ENCODE measurements at places on chromosomes 4 and X.

- no peak for DNase-seq
Observed at GRCh38 chr4:93469560-93469959, 359.0 kb upstream of the ATOH1 start.

DNA sequence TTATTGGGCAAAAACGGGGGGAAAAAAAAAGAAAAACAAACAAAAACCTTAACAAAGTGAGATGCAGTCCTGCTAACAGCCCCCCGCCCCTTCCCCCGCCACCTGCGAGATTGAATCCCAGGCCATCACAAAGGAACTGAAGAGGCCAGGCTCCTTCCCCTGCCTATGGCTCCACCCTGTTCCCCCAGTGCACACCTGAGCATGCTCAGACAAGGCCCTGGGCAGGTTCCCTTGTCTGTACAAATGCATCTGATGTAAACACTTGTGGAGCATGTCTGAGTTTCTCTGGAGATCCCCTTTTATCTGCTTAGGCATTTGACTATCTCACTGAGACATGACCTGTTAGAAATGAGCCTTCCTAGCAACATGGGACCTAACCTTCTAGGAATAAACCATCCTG is 983.7 kb upstream of the PABPC4L start:
- no peak for DNase-seq

DNA sequence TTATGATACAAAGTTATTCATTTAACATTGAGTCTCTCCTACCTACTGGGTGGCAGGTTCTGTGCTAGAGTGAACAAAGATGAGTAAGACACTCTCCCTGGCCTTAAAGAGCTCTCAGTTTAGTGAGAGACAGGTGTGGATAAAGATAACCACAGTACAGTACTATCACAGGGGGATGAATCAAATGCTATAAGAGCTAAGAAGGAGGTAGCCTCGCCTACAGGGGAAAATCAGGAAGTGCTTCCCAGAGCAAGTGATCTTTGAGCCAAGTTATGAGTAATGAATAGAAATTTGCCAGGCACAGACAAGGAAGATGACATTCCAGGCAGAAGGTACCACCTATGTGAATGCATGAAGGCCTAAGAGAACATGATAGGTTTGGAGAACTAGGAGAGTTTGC is 3.4 kb upstream of the IGBP1 start:
- no peak for DNase-seq

DNA sequence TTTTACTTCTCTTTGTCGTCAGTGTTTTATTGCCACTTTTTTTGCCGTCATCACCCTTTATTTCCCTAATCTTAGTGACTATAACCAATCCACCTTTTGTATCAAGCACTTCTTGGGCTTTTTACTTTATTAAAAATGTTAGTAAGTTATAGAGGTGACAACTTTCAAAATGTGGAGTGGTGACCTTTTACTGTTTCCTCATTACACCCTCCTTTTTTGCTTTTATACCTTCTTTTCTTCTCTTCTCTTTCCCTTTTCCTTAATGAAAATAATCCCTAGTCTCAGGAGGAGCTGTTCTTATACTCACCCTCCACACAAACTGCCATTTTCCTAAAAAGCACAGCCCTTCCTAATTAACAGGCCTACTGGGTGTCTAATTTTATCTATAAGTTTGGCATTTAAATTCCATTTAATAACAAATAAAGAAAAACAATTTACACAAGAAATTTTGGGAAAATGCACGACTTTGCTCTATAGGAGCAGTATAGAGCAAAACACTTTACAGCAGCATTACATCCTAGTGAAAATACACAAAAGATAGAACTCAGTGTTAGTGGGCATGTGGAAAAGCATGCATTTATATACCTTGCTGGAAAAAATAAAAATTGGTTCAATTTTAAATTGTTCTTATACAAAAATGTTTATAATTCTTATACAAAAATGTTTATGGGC is 27.3 kb downstream of the BBS12 start:
- no peak for DNase-seq

- DNase-seq, result peak; percentile 21
Observed at GRCh38 chr4:89158884-89159503, 47.7 kb downstream of the TIGD2 start.

GRCh38 chr4:81694176-81694913 is 222.6 kb upstream of the RASGEF1B start:
- no peak for DNase-seq

DNA sequence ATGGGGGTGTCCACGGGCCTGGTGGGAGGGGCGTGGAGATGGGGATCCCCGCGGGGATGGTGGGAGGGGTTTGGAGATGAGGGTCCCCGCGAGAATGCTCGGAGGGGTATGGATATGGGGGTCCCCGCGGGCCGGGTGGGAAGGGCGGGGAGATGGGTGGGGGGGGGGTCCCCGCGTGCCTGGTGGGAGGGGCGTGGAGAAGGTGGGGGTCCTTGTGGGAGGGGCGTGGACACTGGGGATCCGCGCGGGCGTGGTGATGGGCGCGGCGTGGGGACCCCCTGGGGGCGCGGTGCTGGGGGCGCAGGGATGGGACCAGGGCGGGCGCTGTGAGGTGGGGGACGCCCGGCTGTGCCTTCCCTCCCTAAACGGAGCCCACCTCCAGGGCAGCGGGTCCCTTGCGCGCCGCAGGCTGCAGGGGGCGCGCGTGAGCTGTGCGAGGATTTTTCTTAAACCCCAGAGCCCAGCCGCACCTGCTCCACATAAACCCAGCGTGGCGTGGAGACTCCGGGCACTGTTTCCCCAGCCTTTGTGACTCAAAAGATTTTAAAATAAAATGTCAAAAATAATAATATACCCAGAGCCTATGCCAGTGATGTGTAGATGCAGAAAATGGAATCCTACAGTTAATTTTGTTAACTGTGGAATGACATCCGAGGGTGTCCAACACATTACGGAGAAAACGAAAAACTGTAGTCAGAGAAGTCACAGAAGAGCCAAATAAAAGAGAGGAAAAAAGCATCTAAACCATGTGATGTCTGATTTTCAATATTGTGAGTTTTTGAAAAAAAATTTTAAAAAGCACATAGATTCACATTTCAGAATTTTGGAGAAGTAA is 1.5 kb upstream of the ASMTL start:
- peak; percentile 83 for DNase-seq

- DNase-seq, result no peak
Observed at GRCh38 chrX:40893251-40893910, 158.0 kb upstream of the MED14 start.

DNA sequence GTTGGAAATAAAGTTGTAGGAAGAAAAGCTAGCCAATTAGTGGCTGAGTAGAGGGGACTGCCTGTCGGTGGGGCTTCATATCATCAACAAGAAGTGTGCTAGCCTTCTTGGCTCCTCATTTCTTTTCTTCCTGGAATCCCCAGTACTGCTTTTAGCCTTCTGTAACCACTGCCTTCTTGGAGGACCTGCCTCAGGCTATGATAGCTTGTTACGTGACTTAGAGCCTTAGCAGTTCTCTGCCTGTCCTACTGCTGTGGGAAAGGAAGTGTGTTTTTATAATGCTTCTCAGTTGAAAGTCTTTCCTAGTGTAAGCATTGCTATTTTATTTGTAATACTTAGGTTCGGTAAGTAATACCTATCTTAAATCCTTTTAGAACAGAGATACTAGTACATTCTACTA is 61.9 kb downstream of the LARP1B start:
- DNase-seq, result no peak

GRCh38 chr4:39571054-39571453 is 43.8 kb upstream of the UGDH start:
- DNase-seq, result no peak

DNA sequence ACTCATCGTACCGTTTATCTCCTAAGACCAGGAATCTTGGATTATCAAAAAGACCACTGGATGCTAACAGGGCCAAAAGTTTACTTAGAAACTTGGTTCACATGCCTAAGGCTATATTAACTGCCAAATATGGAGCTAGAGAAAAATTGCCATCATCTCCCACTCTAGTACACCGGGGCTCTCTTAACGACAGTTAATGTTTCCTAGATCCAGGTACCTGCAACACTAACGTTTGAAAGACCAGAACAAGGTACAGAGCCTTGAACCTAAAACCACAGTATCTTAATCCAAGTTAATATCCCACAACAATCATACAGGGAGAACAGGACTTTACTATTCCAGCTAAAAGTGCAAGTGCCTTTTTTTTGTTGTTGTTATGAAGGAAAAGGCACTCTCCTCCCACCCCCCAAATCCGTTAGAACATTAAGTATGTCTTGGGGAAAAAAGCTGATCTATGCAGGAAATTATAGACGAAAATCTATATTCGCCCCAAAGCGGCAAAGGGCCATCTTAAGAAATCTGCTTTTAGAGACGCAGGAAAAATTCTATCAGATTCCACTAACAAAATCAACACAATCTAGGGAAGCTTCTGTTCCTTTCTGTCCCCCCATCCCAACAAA is 1.3 kb downstream of the G3BP2 start:
- no peak for DNase-seq

DNA sequence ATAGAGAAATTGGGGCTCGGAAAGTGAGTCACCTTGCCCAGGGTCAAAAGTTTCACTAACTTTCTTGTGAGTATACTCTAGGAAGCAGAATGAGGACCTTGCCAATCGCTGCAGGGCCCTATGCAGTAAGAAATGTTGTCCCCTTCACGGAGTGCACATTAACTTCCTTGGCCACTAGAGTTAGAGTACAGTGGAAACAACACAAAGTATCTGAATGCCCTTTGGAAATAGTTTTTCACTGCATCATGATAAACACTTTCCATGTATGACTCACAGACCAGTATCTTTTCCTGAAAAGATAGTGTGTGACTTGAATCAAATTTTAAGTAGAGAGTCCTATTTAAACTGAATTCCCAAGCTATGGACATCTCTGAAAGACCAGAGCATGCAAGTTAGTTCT is 45.5 kb upstream of the STK26 start:
- no peak for DNase-seq

DNA sequence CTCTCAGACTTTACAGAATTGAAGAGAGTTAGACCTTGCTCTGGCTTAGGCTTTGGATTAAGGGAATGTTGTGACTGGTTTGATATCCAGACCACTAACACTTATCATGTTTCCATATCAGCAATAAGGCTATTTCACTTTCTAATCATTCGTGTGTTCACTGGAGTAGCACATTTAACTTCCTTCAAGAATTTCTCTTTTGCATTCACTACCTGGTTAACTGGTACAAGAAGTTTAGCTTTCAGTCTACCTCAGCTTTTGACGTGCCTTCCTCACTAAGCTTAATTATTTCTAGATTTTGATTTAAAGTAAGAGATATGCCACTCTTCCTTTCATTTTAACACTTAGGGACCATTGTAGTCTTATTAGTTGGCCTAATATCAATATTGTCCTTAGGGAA is 62.6 kb downstream of the CASP6 start:
- DNase-seq, result no peak

- DNase-seq, result no peak
Observed at GRCh38 chr4:8939840-8940742, 68.5 kb upstream of the HMX1 start.

GRCh38 chr4:170278460-170278859 is 188.7 kb upstream of the AADAT start:
- no peak for DNase-seq

DNA sequence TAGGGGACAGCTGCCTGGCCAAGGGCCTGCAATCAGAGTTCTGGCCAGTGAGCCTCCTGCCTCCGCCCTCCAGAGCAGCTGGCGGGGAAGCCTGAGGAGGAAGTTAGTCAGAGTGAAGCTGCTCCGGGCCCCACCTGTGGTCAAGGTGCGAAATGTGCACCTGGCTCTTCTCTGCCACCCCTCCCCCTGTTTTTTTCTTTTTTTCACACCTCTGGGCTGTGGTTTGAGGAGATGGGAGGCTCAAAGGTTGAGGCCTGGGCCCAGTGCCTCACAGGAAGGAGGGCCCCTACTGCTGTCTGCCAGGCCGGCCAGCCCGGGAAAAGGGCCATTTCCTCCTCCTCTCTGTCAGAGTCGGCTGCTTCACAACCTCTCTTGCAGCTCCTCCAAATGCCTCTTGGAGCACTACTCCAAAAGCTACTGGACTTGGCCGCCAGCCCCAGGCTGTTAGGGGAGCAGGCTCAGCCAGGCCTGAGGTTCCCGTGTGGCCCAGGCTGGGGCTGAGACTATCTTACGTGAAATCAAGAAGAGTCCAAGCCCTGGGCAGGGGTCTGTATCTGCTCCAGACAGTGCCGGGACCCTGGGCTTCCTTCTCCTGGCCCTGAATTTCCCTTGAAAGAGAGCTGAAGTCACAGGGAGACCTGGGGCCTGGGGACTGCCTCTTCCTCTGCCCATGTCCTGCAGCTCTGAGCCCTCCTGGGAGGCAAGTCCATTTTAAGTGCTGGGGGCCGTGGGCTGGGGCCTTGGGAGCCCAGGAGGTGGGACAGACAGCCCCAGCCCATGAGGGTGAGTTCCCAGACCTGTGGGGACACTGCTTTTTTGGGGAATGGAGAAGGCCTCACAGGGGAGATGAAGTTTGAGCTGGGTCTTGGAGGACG is 4.5 kb upstream of the CXCR3 start:
- DNase-seq, result peak; percentile 80

DNA sequence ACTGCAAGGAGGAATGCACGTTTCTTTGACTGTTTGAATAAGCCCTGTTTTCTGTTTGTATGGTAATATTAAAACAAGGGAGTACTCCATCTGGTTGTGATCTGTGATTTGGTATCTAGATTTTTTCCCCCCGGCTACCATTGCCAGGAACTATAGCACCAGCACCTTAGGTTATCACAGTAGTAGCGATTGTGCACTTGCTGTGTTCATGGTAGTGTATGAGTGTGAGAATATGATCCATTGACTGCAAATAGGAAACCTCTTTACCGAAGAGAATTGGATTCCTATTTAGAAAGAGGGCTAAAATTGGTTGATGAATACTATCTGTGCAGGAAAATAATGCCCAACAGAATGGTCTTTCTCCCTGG is 69.9 kb downstream of the LARP7 start:
- no peak for DNase-seq

- no peak for DNase-seq
Observed at GRCh38 chrX:143615851-143616250, 20.1 kb downstream of the SLITRK4 start.

GRCh38 chrX:84046403-84046984 is 141.5 kb downstream of the RPS6KA6 start:
- DNase-seq, result peak; percentile 5

- DNase-seq, result no peak
Observed at GRCh38 chr4:41323706-41324105, 67.0 kb downstream of the UCHL1 start.

DNA sequence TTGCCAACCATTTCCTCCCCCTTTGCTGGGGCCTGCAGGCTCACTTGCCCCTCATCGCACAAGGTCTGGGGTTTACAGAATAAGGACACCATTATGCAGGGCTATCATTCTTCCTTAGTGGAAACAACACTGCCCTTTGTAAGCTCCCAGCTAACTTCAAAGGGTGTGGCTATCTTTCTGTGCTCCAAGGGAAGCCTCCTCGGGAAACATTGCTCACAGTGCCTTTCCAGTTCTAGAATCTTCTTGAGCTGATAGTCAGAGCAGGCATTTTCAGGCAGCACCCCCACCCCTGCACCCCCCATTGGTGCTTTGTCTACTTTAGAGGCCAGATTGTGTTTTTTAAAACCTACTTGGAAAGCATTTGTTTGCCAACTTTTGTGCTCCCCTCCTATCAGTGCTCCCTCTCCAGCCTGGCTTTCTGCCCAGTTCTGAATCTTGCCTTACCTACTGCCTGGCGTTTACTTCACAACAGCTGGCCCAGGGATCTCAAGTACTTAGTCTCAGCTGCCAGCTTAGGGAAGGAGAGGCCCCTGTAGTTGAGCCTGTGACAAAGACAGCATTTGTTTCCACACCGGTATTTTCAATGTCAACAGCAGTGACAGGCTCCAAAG is 53.5 kb downstream of the PLAC1 start:
- DNase-seq, result no peak

- no peak for DNase-seq
Observed at GRCh38 chr4:71222661-71223060, 116.2 kb upstream of the SLC4A4 start.

Measured in central memory CD4-positive, alpha-beta T cell (primary cell).